ENCODE measurements at places on chromosomes 4 and X.

GRCh38 chrX:43349363-43349762 is 306.7 kb upstream of the MAOA start:
- DNase-seq, result peak; percentile 12

GRCh38 chrX:15525664-15526416 is 25.2 kb downstream of the BMX start:
- DNase-seq, result no peak

DNA sequence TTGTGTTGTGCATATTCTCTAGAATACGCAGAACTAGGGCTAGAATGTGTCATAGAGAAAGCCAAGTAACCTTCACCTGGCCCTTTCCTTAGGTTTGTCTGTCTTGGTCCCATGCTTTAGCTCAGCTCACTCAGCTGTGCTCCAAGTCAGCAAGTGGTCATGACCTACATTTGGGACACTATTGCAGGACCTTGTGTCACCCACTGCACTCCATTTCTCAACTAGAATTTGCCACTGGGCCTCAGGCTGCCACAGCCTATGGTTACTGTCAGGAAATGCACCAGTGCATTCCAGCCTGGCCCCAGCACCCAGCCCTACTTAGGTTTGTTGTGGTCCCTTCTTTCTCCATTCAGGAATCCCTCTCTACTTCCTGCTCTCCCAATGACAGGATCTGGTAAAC is 7.7 kb upstream of the FGG start:
- DNase-seq, result no peak

DNA sequence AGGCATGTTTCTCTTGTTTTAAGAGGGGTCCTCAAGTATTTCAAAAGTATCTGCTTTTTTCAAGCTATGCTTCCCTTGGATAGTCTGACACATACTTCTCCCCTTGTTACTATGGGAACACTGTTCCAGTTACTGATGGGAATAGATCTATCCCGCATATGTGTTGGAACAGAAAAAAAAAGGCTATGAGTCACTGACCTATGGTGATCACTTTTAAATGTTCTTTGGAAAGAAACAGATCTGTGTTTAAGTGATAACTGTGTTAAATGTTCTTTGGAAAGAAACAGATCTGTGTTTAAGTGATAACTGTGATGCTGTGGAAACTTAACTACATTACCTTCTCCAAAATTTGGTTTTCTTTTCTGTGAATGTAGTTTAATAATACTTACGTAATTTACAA is 303.2 kb downstream of the TEX13C start:
- DNase-seq, result no peak

DNA sequence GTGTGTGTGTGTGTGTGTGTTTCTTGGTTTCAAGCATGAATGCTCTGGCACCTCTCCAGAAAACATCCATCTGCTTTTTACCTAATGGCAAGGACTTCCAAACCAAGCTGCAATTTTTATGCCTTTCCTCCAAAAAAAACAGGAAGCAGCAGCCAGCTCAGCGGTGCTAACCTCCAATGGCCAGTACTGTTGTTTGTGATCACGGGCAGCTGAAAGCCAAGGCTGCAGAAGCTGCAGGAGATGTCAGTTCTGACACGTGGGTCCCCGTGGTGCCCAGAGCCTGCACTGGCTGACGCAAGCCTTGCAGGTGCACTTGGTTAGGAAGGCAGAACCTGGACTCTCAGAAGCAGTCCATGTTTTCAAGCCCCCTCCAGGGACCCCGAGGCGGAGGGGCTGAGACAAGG is 313.6 kb upstream of the DDX53 start:
- no peak for DNase-seq

- DNase-seq, result no peak
These were observed 240.9 kb downstream of the AR start for GRCh38 chrX:67784712-67785111.
